ENCODE measurements at places on chromosomes 1 and 21.

- no peak overlapping the region for H3K4me3 ChIP-seq
- H3K36me3 ChIP-seq: no peaks in the 10 kb centered on the region
- H3K4me1 ChIP-seq: no peaks in the 10 kb centered on the region
- H3K27ac ChIP-seq: no peak overlapping the region
- DNase-seq: no peak
Observed at GRCh38 chr1:63010913-63011660, 227.2 kb downstream of the ATG4C start.

GRCh38 chr1:64043288-64043687 lies 160.1 kb upstream of the UBE2U start:
- H3K36me3 ChIP-seq: no peaks in the 10 kb centered on the region
- peak overlapping the region; percentile 81 for H3K27ac ChIP-seq
- no peak overlapping the region for H3K4me3 ChIP-seq
- no peak for DNase-seq
- peaks cover 61% of the 10 kb centered on the region for H3K4me1 ChIP-seq
- H3K27me3 ChIP-seq: no peaks in the 10 kb centered on the region

- no peak for DNase-seq
- no peak overlapping the region for H3K27ac ChIP-seq
- H3K4me1 ChIP-seq: peaks cover 10% of the 10 kb centered on the region
- H3K36me3 ChIP-seq: peaks cover 8% of the 10 kb centered on the region
- H3K4me3 ChIP-seq: no peak overlapping the region
- H3K27me3 ChIP-seq: no peaks in the 10 kb centered on the region
Observed at GRCh38 chr1:86866665-86867064, 47.3 kb downstream of the SELENOF start.

GRCh38 chr1:19679691-19680090 lies 15.0 kb downstream of the HTR6 start:
- DNase-seq: no peak
- H3K36me3 ChIP-seq: no peaks in the 10 kb centered on the region
- no peaks in the 10 kb centered on the region for H3K27me3 ChIP-seq
- no peak overlapping the region for H3K27ac ChIP-seq

GRCh38 chr1:172405912-172406311 lies 14.6 kb upstream of the C1orf105 start:
- H3K27ac ChIP-seq: no peak overlapping the region
- H3K36me3 ChIP-seq: no peaks in the 10 kb centered on the region
- H3K4me3 ChIP-seq: no peak overlapping the region
- no peaks in the 10 kb centered on the region for H3K27me3 ChIP-seq

Measured in PC-3 (cell line).